Activated T-helper 1 cell treated with Interleukin-2 at 50 U/mL for 16 hours (primary cell): ENCODE measurements at places on chromosomes 6 and 20.

GRCh38 chr6:75350156-75350555, 65.6 kb upstream of the TMEM30A start:
- DNase-seq: no peak

- no peak for DNase-seq
Measured at GRCh38 chr6:143485967-143486366, 25.6 kb downstream of the FUCA2 start.

- DNase-seq: no peak
Measured at GRCh38 chr6:25136854-25137253, 142.3 kb upstream of the CARMIL1 start.

DNA sequence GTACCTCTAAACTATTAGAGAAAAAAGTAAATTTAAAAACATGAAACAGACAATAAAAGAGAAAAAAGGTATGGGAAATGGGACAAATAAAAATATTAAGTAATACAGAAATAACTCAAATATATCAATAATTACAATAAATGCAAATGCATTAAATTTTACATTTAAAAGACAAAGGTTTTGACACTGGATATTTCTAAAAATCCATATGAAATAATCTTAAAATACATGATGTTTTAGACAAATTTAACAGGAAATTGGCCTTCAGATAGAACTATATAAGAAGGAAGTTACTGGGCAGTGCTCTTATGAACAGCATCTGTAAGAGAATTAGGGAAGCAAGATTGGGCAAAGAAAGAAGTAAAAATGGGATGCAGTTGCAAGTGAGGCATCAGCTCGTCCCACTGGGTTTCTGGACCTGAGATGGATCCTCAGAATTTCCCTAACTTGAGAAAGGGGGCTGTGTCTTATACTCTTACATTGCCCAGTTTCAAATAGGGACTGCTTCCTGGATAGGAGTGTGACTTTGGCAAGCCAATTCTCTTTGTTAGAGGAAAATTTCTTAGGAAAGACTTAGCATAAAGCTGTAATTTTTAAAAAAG, 376.7 kb downstream of the SMOC2 start:
- DNase-seq: no peak

DNA sequence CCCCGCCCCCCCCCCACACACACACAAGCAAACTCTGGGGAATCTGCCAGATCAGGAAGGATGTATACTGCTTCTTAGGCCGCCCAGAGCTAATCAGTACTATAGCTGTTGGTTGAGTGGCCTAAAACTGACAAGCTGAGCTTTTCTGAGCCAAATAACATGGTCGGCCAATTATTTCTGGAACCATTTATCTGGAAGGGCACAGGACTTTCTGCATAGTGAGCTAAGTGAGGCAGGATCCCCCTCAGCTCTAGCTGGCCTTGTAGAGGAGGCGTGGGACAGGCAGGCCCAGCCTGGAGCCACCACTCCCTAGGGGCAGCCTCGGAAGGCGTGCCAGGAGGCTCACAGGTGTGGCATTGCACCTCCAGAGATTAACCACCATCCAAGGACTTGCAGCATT, 200.1 kb downstream of the TMEM242 start:
- DNase-seq: no peak

- no peak for DNase-seq
Measured at GRCh38 chr6:35742842-35743241, 6.0 kb downstream of the ARMC12 start.
